ENCODE measurements at places on chromosomes 7 and 10.

GRCh38 chr10:30645340-30645827 lies 15.8 kb upstream of the LYZL2 start:
- no peak for DNase-seq

DNA sequence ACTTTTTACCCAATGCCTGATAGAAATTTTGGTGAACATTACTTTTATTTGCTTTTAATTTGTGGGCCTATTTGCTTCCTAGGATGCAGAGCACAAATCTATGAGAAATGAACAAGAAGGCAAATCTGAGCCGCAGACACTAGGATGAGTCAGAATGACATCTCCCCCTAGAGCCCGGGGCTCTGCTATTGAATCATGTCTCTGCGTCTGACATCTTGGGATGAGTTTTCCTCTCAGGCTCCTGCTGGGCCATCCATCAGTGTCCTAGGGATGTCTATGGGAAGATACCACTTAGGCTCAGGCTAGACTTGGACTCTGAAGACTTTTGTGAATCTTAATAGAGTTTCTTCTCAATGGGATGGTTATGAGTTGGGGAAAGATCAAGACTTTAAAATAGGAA lies 157.3 kb upstream of the MTPN start:
- no peak for DNase-seq

GRCh38 chr10:34814223-34814912 lies 728 bp downstream of the PARD3 start:
- DNase-seq, result no peak

DNA sequence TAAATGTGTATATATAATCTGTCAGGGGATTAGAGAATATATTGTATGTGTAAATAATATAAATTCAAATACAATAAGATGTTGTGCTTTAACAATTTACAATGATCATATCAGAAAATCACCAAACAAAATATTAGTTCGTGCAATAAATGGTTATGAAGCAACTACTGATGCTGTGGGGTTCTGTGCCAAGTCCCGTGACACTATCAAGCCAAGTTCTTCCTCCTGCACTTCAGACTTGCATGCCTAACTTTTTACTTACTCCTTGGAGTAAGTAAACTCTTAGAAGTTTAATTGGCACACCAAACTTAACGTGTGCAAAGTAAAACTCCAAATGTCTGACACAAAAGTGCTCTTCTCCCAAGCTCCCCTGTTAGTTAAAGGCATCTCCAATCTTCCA lies 26.5 kb upstream of the TMEM254 start:
- no peak for DNase-seq

- no peak for DNase-seq
Observed at GRCh38 chr7:152527610-152528032, 91.8 kb upstream of the KMT2C start.

DNA sequence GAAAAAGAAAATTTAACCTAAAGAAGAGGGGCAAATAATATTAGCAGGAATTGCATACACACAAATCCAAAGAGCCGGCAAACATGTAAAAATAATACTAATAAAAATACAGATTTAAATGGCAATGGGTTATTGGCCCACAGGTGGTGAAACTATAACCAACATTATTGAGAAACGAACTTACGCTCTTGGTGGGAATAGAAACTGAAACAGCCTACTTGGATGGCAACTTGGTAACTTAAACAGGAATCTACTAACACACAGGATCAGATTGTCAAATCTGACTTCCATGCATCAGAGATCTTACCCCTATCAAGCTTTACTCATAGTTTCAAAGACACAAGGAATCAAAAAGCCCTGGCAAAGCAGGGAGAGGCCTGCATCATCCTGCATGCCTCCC lies 66.5 kb downstream of the ANLN start:
- no peak for DNase-seq

- no peak for DNase-seq
Observed at GRCh38 chr10:124127965-124128810, 34.8 kb upstream of the CHST15 start.

GRCh38 chr7:81190997-81191768 lies 272.3 kb upstream of the SEMA3C start:
- DNase-seq, result no peak

Data from stimulated activated CD4-positive, alpha-beta T cell treated with anti-CD3 and anti-CD28 coated beads, TNF-alpha, amount 100 ng/mL, for 1 hour (primary cell).